Right cardiac atrium (tissue), 5 donors: ENCODE measurements at places on chromosomes 13 and 19. TPM values are rescaled to one million over a fixed set of nuclear protein-coding genes. Genes with fewer than 3 reads are reported as not detected.

The HNRNPL gene
- 180 TPM for total RNA-seq

The ZNF575 gene
- total RNA-seq: 1.4 TPM

GRCh38 chr13:52112591-52112990 is 16.3 kb downstream of the NEK5 start:
- DNase-seq: no peak

- no peak for DNase-seq
Measured at GRCh38 chr19:4678881-4679790, 9.0 kb upstream of the MYDGF start.

DNA sequence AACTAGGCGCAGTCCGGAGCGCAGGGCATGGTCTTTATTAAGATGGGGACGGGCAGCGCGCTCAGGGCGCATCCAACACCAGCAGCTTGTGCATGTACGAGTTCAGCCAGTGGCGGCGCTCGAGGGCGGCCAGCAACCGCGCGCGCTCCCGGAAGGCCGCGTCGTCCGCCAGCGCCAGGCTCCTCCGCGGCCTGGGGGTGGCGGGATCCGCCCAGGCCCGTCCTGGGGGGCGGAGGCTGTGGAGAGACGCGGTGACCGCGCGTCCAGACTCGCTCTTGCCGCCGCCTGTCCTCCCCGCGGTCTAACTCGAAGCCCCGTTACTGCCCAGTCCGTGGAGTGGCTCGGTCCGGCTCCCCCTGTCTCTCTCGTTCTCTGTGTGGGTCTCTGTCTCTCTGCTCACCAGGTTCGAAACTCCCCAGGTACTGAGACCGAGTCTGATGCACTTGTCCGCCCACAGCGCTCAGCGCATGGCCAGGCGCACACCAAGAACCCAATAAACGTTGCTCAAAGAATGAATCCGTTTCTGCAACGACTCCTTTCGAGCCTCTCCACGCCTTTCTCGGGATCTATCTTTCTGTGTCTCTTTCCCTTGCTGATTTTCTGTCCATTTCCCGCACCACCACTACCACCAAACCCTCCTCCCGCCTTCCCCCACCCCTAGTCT is 702 bp downstream of the PTH2 start:
- DNase-seq: peak; percentile 46

- no peak for DNase-seq
Measured at GRCh38 chr13:66069570-66069969, 1160.6 kb downstream of the PCDH9 start.

GRCh38 chr19:38773469-38774177 is at the start of gene LGALS7:
Gene LGALS7 (minus strand): TSS chr19:38773517. CDS start chr19:38773492, 25 bp downstream.
- no peak for DNase-seq

DNA sequence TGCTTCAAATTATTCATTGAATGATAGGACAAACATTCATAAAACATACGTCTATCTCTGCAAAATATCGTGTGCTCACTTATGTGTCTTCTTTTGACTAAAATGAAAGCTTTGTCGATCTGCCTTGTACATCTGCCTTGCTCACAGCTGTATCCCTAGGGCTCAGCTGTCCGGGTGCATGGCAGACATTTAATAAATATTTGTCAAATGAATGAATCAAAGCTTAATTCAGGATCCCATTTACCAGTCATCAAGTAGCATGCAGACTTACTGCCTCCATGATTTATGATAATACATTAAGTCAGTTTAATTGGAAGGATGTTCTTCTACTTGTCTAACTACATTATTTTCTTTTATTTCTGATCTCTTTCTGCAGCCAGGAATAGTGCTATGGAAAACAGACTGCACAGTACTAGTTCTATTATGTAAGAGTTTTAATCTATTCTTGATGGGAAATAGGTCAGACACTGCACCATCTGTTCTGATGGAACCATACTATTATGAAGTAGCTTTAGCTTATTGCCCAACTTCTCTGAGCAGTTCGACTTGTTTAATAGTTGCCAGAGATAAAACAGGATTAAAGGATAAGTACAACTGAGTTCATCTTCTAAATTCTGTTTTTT is 13.2 kb downstream of the SLC46A3 start:
- no peak for DNase-seq

- no peak for DNase-seq
Measured at GRCh38 chr13:44465318-44465717, 91.7 kb downstream of the SERP2 start.

- no peak for DNase-seq
Measured at GRCh38 chr19:31648347-31648746, 299.1 kb upstream of the TSHZ3 start.

DNA sequence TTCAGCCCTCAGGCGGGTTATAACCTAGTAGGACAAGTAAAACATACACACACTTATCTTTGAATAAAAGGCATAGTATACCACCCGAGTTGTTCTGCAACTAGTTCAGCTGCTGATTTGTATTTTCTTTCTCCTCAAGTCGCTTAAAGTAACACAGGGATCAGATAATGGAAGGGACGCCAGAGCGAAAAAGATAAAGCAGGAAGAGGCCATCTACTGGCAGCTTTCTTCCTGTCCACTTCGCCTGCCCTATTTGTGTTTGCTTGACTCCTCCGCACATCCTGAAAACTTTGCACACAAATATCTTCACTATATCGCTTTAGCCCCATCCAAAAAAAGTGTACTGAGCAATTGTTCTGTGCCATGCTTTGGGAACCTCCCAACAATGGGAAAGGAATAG is 238.0 kb upstream of the SOX21 start:
- DNase-seq: no peak
